ENCODE measurements at places on chromosomes 13 and 19.

DNA sequence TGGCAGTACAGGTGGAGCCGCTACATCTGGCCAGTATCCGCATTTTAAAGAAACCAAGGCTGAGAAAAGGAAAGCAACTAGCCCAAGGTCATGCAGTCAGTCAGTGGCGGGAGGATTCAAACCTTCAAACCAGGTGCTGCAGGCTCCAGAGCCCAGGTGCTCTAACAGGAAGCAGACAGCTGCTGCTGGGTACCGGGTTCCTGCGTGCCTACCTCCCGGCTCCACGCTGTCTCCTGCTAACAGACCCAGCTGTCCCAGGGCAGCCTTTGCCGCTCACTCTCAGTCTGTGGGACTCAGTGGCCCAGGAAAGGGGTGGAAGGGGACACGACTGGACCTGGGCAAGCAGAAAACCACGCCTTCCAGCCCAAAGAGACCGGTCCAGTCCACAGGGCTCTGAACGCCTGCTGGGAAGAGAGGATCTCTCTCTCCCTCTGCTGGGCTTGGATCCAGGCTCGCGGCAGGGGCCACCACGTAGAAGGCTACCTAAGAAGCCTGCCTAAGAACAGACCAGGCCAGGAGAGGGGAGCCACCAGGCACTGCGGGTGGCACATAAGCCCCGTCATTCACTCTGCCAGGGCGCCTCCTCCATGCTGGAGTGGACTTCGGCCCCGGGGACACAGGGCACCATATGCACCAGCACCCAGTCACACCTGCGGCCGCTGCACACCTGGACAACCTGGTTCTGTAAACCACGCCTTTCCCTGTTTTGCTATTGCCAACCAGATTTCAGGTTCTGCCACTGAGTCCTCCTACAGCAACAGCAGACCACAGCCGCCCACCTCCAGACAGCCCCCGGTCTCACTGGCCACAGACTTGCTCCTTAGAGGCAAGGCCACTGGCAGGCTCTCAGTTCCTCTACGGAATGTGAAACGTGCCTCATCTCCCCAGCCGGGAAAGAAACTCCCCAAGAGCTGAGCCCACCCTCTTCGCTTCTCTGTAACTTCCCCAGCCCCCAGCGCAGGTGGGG is 4.6 kb downstream of the DAPK3 start:
- DNase-seq: no peak

GRCh38 chr13:48741377-48741776 is 87.6 kb downstream of the CYSLTR2 start:
- no peak for DNase-seq

DNA sequence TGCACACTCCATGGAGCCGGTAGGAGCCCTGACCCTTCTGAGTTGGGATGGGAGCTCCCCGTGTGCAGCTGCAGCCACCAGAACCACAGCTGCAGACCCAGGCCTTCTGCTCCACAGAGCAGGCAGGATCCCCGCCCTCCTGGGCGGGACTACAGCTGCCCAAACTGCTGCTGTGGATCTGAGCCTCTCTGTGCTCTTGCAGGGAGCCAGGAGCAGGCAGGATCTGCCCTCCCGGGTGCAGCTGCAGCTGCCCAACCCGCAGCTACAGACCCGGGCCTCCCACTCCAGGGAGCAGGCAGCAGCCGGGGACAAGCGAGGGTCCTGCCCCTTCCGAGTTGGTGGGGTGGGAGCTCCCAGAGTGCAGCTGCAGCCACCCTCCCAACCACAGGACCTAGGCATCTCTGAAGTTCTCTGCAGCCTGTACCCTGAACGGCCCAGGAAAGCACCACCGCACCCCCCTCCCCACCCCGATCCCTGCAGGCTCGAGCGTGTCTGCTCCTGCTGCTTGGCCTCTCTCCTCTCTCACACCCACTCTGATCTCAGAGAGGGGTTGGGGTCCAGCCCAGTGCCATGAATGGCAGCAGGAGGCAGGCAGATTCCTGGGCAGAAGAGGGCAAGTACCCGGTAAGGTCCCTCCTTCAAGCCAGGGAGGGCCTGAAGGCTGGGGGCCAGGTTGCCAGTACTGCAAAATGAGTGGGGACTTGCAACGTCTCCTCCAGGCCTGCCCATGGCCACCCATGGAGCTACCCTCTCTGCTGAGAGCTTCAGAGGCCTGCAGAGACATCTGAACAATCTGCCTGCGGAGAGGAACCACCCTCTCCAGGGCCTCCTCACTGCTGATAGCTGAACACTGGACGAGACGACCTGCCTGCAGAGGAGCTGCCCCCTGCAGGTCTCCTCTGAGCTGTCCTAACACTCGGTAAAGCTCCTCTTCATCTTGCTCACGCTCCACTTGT is 16.4 kb upstream of the EMP3 start:
- DNase-seq: no peak

GRCh38 chr13:105871768-105872167 is 663.7 kb downstream of the EFNB2 start:
- DNase-seq: no peak

GRCh38 chr13:112903071-112903577 is 65.9 kb upstream of the MCF2L start:
- no peak for DNase-seq

DNA sequence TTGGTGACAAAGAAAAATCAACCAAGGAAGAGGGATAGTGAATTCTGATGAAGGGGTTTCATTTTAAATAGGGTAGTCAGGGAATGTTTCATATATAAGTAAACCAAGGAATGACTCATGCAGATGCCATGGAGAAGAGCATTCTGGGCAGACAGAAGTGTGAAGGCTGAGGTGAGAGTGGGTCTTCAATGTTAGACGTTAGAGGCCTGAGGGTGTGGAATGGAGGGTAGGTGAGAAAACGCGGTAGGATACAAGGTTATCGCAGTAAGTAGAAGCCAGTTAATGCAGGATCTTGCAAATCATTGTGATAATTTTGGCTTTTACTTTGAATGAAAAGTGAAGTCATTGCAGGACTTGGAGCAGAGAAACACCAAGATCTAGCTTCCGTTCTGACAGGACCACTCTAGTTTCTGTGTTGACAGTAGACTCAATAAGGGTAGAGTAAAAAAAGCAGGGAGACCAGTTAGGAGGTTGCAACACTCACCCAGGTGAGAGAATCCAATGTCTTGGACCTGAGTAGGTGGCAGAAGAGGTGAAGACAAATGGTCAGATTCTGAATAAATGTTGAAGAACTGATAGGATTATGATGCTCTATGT is 225.2 kb upstream of the TMTC4 start:
- DNase-seq: no peak

DNA sequence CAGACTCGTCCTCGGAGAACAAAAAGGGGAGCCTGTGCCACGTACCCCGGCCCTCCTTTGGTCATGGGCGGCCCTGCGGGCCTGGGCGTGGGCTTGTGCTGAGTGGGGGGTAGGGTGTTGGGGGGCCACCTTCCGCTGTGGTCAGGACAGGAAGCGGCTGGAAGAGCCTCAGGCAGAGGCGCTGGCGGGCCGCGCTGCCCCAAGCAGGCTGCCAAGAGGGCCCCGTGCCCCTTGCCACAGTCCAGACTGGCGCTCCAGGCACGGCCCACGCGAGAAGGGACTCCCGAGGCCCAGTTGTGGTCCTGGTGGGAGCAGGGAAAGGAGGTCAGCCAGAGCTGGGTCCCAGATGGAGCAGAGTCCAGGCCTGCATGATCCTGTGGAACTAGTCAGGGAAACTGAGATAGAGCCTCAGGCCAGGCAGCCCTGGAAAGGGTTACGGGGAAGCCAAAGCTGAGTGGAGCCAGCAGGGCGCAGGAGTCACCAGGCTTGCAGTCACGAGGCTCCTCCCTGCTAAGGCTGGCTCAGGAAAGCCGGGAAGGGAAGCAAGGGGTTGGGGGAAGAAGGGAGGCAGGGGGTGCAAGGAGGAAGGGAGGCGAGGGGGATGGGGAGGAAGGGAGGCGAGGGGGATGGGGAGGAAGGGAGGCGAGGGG is 135.0 kb downstream of the CRYL1 start:
- no peak for DNase-seq

DNA sequence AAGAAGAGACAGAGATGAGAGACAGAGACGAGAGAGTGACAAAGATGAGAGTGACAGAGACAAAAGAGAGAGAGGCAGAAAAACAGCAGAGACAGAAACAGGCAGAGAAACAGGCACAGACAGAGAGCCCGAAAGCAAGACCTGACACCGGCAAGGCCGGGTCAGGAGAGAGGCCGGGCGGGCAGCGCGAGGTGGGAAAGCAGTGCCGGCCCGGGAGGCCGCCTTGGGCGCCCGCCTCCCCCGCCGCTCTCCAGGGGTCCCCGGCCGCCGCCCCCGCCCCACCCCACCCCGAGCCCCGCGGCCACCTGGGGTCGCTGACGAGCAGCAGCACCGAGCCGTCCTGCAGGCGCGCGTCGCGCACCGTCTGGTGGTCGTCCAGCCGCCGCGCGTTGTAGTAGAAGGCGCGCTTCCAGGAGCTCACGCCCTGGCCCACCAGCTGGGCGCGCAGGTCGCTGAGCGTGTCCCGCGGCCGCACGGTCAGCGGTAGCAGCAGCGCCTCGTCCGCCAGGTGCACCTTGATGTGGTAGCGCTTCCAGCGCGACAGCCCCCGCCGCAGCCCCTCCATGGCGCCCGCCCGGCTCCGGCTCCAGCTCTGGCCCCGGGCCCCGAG is at the start of gene TINCR:
TSS of gene TINCR (minus strand) at position 594 of the 610 bp plus-strand sequence.
- DNase-seq: no peak

DNA sequence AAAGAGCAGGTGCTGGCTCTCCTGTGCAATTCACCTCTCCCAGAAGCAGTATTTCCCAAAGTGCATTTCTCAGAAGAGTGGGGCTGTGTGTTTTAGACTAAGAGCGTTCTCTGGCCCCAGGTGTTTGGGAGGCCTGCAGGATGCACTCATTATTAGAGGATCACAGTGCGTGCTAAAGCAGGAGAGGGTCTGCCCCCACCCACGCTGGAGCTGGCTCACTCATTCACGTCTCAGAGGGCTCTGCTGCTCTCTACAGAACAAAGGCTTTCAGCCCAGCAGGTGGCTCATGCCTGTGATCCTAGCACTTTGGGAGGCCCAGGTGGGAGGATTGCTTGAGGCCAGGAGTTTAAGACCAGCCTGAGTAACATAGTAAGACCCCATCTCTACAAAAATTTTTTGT is 756.7 kb downstream of the UQCRFS1 start:
- no peak for DNase-seq

DNA sequence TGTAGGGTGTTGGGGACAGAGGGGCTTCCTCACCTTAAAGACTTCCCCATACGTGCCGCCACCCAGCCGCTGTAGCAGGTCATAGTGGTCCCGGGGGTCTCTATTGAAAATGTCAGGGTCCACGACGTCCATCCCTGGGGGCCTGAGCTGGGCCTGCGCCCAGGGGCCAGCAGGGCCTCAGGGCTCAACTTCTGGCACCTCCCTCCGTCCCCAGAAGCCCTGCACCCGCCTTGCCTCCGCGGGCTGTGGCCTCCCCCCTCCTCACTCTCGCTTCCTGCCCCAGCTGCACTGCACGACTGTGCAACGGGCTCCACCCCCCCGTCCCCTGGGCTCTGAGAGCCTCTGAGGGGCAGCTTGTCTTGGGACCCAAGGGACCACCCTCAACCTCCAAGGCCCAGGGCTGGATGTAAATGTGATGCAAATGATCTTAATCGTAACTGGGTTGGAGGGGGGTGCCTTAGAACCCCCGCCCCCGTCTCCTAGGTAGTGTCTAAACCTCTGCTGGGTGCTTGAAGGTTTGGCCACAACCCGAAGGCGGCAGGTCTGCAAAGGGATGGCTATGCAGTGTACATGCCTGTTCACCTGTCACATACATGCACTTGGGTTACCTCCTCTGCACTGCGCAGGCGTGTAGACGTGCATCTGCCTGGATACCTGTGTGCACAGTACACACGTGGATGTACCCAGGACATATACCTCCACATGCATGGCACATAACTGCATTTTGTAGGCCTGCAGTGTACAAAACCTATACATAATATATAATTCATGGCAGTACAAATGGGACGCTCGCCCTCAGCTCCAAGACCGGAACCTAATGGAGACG is at the start of gene MAP4K1:
TSS of gene MAP4K1 (minus strand) at position 190 of the 826 bp plus-strand sequence. CDS start at position 132, 58 bp downstream.
- DNase-seq: peak; percentile 65

Measured in CD4-positive, CD25-positive, alpha-beta regulatory T cell (primary cell).